NCI-H1930 (cell line): ENCODE measurements at places on chromosomes 3 and 15.

DNA sequence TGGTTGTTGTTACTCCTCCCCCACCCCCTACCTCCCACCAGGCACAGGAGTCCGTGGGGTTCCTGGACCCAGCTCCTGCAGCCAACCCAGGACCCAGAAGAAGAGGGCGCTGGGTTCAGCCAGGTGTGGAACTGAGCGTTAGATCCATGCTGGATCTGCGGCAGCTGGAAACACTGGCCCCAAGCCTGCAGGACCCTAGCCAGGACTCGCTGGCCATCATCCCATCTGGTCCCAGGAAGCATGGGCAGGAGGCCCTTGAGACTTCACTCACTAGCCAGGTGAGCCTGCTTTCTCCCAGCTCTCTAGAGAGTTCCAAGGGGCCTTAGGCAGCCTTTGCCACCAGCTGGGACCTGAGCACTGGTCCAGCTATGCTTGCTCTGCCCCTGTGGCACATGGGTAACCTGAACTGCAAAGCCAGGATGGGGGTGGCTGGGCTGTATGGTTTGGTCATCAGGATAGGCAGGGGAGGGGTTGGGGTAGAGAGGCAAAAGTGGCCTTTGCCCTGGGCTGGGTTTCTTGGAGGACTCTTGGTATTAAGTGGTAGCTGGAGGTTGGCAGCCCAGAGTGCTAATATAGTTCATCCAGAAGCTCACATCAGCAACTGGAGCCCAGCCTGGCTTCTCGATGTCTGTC lies 7.0 kb upstream of the JMJD7 start:
- no peak for DNase-seq

DNA sequence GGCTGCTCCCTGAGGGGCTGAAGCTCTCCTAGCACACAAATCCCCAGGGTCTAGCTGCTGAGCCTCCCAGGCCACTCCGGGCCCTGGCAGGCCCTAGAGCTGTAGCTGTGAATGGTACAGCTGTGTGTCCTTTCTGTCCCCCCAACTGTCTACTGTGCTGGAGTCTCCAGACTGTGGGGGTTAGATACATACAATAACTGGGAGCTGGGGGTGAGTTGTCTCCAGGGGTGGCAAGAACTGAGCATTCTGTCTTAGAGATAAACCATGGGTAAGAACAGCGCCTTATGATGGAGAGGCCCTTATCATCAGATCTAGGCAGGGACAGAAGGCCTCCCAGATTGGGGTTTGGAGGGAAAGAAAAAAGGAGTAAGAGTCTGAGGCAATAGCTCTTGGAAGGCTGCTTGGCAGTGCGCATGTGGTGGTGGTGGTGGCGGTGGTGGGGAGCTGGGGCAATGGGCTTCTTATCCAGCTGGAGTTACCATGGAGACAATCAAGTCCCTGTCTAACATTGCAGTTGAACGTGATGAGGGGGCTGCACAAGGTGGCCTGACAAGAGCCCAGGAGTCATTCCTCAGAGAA lies 3.6 kb downstream of the CYB561D2 start:
- DNase-seq: no peak

- no peak for DNase-seq
Measured at GRCh38 chr15:22973286-22973685, 6.9 kb downstream of the CYFIP1 start.

GRCh38 chr3:187954873-187955586 lies 198.9 kb upstream of the LPP start:
- no peak for DNase-seq

GRCh38 chr15:28892789-28893610 lies 7.2 kb downstream of the APBA2 start:
- DNase-seq: no peak

GRCh38 chr3:15348246-15348645 lies 15.9 kb upstream of the SH3BP5 start:
- DNase-seq: no peak

GRCh38 chr3:97265237-97266005 lies 451.0 kb downstream of the EPHA6 start:
- DNase-seq: no peak

DNA sequence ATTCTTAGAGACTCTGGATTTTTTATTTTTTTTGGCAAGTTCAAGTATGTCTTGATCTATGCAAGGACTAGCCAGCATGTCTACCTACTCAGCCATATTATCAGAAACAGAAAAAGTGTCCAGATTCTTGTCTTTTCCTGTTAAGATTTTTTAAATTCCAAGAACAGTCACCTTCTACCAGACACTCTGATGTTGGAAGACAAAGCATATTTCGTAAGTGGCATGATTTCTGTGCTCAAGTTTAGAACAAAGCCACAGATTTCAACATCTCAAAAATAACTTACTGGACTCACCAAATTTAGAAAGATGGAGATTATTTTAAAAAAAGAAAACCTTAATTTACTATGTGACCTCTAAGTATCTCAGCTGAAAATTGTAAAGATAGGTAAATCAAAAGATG lies 61.9 kb downstream of the GOLGA6L7 start:
- DNase-seq: no peak

- peak; percentile 11 for DNase-seq
Measured at GRCh38 chr3:51371943-51372557, 13.0 kb upstream of the MANF start.

DNA sequence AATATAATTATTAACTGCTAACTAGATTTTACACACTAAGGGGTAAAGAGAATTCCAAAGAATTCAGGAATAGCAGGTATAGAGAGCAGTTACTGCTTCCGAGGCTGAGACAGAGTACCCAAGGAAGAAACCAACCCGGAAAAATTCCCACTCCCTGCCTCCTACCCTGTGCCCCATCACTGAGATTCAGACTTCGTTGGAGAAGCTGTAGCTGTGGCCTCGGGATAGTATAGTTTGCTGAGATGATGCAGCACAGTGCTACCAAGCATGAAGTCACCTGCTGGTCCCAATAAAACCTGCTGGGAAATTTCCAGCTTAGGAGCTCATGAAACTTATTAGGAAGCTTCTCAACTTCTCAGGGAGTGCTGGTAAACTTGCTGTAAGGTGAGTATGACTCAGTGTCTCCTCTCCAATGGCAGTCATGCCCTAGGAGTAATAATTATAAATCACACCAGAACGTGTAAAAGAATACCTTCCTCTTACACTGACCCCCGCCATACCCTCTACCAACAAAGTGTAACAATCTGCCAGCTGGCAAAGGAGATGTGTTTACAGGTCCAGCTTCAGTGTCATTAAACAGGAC lies 215.2 kb upstream of the ROBO2 start:
- DNase-seq: no peak

DNA sequence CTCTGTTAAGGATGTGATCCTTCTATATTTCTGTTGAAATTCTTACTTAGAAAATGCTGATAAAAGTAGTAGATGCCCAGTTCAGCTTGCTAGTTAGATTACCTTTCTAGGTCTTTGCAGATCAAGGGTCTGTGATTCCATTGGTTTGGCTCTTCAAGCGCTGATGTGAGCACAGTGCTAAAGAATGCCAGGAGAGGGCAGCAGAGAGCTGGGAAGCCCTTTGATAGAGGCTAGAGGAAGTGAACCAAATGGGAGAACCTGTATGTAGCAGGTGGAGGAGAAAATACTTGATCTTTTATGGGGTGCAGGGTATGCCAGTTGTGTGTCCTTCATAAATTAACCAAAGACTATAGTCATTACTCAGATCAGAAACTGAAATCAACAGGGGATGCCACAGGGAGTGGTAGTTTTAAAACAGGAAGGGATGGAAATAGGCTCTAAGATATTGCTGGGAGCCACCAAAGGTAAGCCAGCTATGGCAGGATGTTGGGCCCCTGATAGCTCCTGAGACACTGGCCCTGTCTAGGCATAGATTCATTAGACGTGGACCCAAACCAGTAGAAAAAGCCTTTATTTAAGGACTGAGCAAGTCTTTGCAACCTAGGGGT lies 677.4 kb downstream of the SQOR start:
- peak; percentile 28 for DNase-seq
